ENCODE measurements at places on chromosomes 12 and 14.
A peak's percentile ranks its signal among the peaks of the same experiment; 100 is the strongest.

GRCh38 chr12:27894309-27894708 is 78.2 kb downstream of the PTHLH start:
- DNase-seq = no peak

DNA sequence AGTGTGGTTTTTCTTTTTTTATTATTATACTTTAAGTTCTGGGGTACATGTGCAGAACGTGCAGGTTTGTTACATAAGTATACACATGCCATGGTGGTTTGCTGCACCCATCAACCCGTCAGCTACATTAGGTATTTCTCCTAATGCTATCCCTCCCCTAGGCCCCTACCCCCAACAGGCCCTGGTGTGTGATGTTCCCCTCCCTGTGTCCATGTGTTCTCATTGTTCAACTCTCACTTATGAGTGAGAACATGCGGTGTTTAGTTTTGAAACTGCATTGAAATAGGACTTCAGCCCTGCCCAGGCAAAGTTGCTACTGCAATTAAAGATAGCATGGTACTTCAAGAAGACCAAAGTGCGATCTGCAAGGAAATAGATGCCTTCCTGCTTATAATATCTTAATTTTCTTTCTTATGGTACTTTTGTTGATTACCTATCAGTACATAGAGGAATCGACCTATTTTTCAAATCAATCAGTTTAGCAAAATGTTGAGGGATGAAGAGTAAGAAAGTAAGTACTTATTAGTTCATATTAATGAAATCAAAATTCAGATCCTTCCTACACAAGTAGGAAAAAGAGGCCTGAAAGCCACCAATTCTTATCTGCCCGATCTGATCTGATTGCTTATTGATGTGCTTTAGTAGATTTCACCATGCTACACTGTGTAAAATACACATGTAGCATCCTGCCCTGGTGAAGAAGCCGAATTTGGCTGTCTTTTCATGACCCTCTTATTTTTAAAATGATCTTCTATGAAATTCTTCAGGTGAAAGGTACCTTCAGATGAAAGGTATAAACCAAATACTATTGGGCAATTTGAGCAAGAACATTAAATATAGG is 1.6 kb downstream of the LTA4H start:
- DNase-seq = no peak

DNA sequence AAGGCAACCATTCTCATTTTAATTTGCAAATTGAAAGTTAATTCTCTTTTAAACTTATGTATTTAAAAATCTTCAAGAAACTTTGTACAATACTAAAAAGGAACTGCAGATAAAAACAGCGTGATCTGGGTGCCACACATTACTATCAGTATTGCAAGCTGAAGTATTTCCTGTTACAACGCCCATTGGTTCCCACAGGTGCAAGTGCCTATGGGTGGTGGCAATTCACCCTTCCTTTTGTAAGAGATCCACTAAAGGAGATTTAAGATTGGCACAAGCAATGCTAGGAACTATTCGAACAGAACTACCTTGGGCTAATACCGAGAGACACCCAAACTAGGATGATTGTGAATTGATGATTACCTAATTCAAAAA is 13.2 kb downstream of the TAOK3 start:
- DNase-seq = no peak

- DNase-seq = no peak
Observed at GRCh38 chr14:70619708-70620107, 19.3 kb upstream of the MED6 start.

DNA sequence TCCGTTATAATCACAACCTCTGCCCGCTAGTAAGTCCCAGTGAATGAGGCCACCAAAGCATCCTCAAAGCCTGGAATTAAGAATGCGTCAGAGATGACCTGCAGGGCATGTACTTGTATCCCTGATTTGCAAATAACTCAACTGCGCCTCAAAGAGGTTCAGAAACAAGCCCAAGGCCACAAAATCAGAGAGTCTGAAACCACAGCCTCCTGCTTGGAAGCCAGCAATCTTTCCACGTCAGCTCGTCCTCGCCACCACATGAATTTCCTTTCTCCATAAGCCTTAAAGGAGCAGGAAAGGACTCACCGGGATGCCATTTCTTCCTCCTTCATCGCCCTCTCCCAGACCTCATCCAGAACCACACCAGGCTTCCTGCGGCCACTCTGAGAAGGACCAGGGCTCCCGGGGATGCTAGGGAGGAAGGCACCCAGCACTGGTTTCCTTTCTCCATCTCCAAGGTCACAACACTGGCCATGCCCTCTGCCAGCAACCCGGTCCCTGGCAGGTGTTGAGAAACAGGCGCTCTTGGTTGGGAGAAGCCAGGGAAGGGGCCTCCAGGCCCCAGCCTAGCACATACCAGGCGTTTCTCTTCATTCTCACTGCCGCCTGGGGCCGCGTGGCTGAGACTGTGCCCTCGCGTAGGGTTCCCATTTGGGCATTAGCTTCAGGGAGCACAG is 191.2 kb upstream of the DIO3 start:
- no peak for DNase-seq

DNA sequence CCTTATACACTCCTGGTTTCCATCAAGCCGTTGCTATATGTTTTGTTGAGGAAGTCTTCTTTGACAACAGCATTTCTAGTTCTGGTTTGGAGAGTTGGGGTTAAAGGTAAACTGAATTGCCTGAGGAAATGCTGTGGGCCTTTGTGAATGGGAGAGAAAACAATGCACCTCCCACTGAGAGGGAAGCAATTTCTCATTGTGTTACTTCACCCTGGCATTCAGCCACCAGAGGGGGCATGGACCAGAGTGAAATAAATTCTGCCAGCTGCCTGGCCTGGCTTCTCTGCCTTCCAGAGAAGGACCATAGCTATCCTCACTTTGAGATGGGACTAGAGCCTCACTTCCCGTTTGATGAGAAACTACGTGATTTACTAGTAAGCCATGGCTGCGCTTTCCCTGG is 475.3 kb downstream of the EGLN3 start:
- DNase-seq = peak; percentile 92

Measured in NCI-H69 (cell line).